CD8-positive, alpha-beta memory T cell (primary cell): ENCODE measurements at places on chromosomes 12 and 14. TPM values are rescaled to one million over a fixed set of nuclear protein-coding genes. Genes with fewer than 3 reads are reported as not detected.

The PROX2 gene
- 0.24 TPM for total RNA-seq

The CRACR2A gene
- total RNA-seq: 27.3 TPM

The MYBPC1 gene
- not detected for total RNA-seq

The PTPRR gene
- not detected for total RNA-seq

The SLC4A8 gene
- 2.0 TPM for total RNA-seq

The RAPGEF3 gene
- total RNA-seq: 0.95 TPM

The CLEC4A gene
- 1.1 TPM for total RNA-seq

The IFI27 gene
- 1.3 TPM for total RNA-seq

The ATG14 gene
- total RNA-seq: 8.2 TPM

The SLC6A13 gene
- 0.09 TPM for total RNA-seq

- H3K27me3 ChIP-seq: no peaks in the 10 kb centered on the region
- no peak overlapping the region for H3K4me3 ChIP-seq
- no peak for DNase-seq
- no peaks in the 10 kb centered on the region for H3K4me1 ChIP-seq
- H3K27ac ChIP-seq: no peak overlapping the region
- no peaks in the 10 kb centered on the region for H3K36me3 ChIP-seq
Measured at GRCh38 chr12:77625441-77625840, 205.3 kb upstream of the NAV3 start.

GRCh38 chr12:132610866-132611602 is 652 bp upstream of the LRCOL1 start:
- no peaks in the 10 kb centered on the region for H3K4me1 ChIP-seq
- no peak overlapping the region for H3K27ac ChIP-seq
- peaks cover 26% of the 10 kb centered on the region for H3K27me3 ChIP-seq
- H3K4me3 ChIP-seq: no peak overlapping the region

DNA sequence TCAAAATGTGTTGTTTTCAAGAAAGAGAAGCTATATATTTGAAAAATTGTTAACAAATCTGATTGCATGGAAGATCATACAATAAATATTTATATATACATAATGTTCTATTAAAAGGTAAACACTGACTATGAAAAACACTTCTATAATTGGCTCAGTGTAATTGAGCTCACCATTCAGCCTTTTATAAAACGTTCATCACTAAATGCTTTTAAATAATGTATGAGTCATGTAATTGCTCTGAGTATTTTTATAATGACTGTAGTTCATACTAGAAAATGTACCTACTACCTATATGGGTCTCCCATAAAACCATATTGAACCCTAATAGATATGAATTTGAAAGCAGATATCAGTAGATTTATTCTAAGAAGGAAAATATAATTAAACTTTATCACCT is 240.4 kb upstream of the MGAT4C start:
- no peaks in the 10 kb centered on the region for H3K36me3 ChIP-seq
- H3K27me3 ChIP-seq: no peaks in the 10 kb centered on the region
- H3K27ac ChIP-seq: no peak overlapping the region
- H3K4me1 ChIP-seq: no peaks in the 10 kb centered on the region
- no peak overlapping the region for H3K4me3 ChIP-seq

GRCh38 chr14:92728759-92729364 is 19.6 kb downstream of the LGMN start:
- H3K27me3 ChIP-seq: no peaks in the 10 kb centered on the region
- no peak for DNase-seq
- H3K4me1 ChIP-seq: no peaks in the 10 kb centered on the region
- no peak overlapping the region for H3K27ac ChIP-seq
- no peak overlapping the region for H3K4me3 ChIP-seq

DNA sequence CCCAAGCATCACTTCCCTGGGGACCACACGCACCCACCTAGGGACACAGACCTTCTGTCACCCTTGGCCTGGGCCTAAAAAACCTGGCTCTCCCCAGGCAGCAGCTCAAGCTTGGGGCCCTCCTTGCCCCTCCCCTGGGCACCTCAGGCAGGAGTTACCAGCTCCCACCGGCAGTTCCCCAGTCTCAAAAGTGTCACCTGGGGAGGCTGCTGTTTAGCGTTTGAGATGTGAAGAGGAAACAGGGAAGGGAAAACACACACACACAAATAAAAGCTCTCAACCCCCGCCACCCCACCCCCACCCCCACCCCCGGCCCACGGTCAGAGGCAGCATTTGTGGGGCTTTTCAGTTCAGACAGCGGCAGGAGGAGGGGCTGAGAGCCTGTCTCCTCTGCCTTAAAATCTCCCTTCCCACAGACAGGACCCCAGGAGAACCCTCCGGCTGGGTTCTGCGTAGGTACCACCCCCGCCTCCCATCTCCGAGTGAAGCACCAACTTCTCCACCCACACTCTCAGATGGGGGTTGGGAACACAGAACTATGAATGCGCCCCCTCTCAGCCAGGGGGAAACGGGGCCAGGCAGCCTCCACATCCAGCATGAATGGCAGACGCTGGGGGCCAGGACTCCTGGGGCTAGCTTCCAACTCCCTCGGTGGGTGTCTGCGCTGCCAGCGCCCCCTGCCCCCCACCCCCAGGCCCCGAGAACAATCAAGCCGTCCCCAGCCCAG is 3.0 kb downstream of the NCOR2 start:
- H3K27me3 ChIP-seq: no peaks in the 10 kb centered on the region
- no peak overlapping the region for H3K4me3 ChIP-seq
- no peaks in the 10 kb centered on the region for H3K36me3 ChIP-seq
- no peak overlapping the region for H3K27ac ChIP-seq
- DNase-seq: no peak

DNA sequence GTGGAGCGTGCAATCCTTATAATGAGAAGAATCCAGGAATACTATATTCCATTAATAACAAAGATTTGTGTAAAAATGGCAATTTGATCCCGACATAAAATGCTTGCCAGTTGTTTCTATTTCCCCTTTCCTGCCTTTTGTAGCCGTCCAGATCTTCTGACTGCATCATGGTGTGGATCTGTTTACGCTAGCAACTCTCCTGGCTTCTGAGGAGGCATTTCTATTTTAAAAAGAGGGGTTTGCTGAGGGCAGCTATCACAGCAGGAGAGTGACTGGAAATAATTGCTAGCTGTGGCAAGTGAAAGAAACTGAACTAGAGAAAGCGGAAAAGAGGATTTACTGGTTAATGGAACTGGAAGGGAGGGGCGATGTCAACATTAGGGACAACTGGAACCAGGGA is 145.6 kb downstream of the ATP23 start:
- H3K36me3 ChIP-seq: no peaks in the 10 kb centered on the region
- H3K27ac ChIP-seq: no peak overlapping the region
- DNase-seq: no peak
- H3K27me3 ChIP-seq: no peaks in the 10 kb centered on the region
- no peak overlapping the region for H3K4me3 ChIP-seq
- H3K4me1 ChIP-seq: no peaks in the 10 kb centered on the region

- no peak overlapping the region for H3K27ac ChIP-seq
- no peaks in the 10 kb centered on the region for H3K27me3 ChIP-seq
- no peak for DNase-seq
- no peak overlapping the region for H3K4me3 ChIP-seq
- H3K4me1 ChIP-seq: no peaks in the 10 kb centered on the region
- no peaks in the 10 kb centered on the region for H3K36me3 ChIP-seq
Measured at GRCh38 chr12:64029013-64029857, 184.7 kb downstream of the SRGAP1 start.

DNA sequence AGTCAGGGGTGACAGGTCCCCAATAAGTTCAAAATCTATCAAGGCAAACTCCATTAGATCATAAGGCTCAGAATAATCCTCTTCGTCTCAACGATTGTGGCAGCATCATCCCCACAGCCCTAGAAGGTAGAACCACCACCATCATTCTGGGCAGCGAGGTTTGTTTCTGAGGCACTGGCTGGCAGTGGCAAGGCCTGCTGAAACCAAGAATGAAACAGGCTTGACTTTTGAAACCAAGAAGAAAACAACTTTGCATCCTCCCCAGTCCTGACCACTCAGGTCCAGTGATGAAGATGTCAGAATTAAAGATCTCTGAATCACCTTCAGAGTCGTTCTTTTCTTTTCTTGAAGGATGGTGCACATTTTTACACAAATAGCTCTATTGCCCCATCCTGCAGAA is 152.6 kb upstream of the SYT1 start:
- DNase-seq: no peak
- H3K4me3 ChIP-seq: no peak overlapping the region
- H3K27me3 ChIP-seq: no peaks in the 10 kb centered on the region
- H3K27ac ChIP-seq: no peak overlapping the region

DNA sequence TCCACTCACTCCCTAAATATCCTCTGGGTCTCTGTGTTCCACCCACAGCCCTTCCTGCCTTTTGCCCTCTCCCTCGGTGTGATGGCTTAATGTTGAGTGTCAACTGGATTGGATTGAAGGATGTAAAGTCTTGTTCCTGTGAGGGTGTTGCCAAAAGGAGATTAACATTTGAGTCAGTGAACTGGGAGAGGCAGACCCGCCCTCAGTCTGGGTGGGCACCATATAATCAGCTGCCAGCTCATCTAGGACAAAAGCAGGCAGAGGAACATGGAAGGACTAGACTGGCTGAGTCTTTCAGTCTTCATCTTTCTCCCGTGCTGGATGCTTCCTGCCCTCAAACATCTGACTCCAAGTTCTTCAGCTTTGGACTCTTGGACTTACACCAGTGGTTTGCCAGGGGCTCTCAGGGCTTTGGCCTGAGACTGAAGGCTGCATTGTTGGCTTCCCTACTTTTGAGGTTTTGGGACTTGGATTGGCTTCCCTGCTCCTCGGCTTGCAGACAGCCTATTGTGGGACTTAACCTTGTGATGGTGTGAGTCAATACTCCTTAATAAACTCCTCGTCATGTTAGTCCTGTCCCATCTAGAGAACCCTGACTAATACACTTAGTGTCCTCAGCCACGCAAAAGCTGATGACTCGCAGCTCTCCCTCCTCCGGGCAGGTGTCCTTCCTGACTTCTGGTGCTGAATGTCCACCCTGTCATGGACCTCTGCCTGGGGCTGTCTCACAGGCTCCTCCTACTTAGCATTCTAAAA is 5.9 kb downstream of the DGLUCY start:
- no peaks in the 10 kb centered on the region for H3K27me3 ChIP-seq
- DNase-seq: no peak
- no peak overlapping the region for H3K4me3 ChIP-seq
- H3K36me3 ChIP-seq: no peaks in the 10 kb centered on the region

DNA sequence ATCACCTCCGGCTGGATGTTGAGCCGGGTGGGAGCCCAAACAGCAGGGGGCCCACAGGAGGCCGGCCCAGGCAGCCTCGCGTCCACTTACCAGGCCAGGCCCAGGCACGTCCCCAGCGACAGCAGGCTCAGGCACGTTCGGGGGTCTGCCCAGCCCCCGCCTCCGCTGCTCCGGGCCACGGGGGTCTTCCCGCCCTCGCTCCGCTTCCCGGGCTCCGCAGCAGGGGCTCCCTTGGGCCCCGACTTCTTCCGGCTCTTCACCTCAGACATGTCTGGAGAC is 216 bp downstream of the IKBIP start:
- H3K27ac ChIP-seq: peak overlapping the region; percentile 91
- H3K36me3 ChIP-seq: peaks cover 4% of the 10 kb centered on the region
- no peak for DNase-seq
- H3K4me1 ChIP-seq: peaks cover 16% of the 10 kb centered on the region

DNA sequence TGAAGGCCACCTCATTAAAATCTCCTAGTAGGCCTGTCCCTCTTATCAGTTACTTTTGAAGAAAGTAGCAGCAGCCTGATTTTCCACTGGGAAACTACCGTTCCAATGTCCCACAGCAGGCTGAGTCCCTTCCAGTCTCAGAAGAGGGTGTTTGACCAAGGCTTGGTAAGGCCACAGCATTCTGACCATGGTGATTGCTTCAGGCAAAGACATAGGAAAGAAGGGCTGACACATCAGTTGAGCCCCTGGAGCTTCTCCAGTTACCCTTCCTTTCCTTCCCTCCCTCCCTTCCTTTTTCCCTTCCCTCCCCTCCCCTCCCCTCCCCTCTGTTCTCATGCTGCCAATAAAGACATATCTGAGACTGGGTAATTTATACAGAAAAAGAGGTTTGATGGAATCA is 234.3 kb upstream of the NOS1 start:
- H3K36me3 ChIP-seq: no peaks in the 10 kb centered on the region
- DNase-seq: no peak
- no peak overlapping the region for H3K4me3 ChIP-seq
- no peak overlapping the region for H3K27ac ChIP-seq

- H3K36me3 ChIP-seq: no peaks in the 10 kb centered on the region
- H3K4me3 ChIP-seq: no peak overlapping the region
- no peak for DNase-seq
- no peaks in the 10 kb centered on the region for H3K27me3 ChIP-seq
- no peak overlapping the region for H3K27ac ChIP-seq
Measured at GRCh38 chr12:77998236-77998786, 167.6 kb downstream of the NAV3 start.

DNA sequence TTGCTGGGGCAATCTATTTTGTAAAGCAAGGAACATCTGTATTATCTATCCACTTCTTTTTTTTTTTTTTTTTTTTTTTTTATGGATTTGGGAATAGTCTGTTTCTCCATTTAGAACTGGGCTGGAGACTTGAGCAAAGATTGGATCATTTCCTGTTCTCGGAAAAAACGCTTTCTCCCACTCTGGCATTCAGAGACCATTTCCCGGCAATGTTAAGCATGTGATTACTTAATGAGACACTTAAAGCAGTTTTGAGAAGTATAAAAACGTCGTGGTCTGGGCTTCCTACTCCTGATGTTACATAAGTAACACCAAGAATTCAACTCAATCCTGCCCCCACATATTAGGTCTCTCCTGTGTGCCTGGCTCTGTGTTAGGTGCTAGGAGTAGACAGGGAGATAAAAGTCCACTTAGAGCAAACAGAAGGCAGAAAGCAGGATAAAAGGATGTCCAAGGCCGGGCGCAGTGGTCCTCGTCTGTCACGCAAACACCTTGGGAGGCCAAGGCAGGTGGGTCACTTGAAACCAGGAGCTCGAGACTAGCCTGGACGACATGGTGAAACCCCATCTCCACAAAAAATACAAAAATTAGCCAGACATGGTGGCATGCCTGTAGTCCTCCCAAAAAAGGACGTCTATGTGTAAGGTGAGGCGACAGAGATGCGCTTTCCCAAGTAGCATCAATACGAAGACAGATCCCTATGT is 152.1 kb upstream of the GSC start:
- no peaks in the 10 kb centered on the region for H3K27me3 ChIP-seq
- no peak for DNase-seq
- H3K27ac ChIP-seq: no peak overlapping the region
- H3K4me3 ChIP-seq: no peak overlapping the region
- H3K36me3 ChIP-seq: no peaks in the 10 kb centered on the region

GRCh38 chr14:38138473-38139138 is 69.1 kb upstream of the SSTR1 start:
- H3K27me3 ChIP-seq: no peaks in the 10 kb centered on the region
- no peak overlapping the region for H3K4me3 ChIP-seq
- no peak overlapping the region for H3K27ac ChIP-seq
- DNase-seq: no peak
- no peaks in the 10 kb centered on the region for H3K4me1 ChIP-seq
- H3K36me3 ChIP-seq: no peaks in the 10 kb centered on the region

DNA sequence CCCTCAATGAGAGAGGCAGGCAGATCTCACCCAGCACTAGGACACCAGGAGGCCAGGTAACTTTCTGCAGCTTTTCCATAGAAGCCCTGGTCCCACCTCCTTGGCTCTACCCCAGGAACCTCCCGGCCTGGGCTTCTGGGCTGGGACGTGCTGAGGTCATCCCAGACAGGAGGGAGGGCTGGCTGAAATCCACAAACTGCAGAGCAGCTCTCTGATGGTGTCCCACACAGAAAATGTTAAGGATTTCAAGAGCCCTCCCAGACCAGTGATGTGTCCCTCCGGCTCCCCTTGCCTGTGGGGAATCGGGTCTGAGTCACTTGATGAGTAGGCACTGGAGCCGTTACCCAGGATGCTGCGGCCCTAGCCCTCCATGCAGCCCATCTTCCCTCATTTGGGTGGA is 124.1 kb downstream of the ESRRB start:
- no peaks in the 10 kb centered on the region for H3K36me3 ChIP-seq
- H3K27ac ChIP-seq: no peak overlapping the region
- H3K27me3 ChIP-seq: no peaks in the 10 kb centered on the region
